Epithelial cell of proximal tubule (primary cell): ENCODE measurements at places on chromosomes 3 and 15. TPM values are rescaled to one million over a fixed set of nuclear protein-coding genes. Genes with fewer than 3 reads are reported as not detected.

CA12 gene
- total RNA-seq = 6.3 and 19.7 TPM in 2 replicates

RYR3 gene
- 0.75 TPM in 1 of 2 replicates, not detected in the other for total RNA-seq

NMNAT3 gene
- total RNA-seq = 1.6 and 2.5 TPM in 2 replicates

SCAANT1 gene
- total RNA-seq = not detected in 2 replicates

VIPR1 gene
- total RNA-seq = 0.43 TPM in 1 of 2 replicates, not detected in the other

MUC20 gene
- total RNA-seq = 9.3 and 11.7 TPM in 2 replicates

CYP8B1 gene
- not detected in 2 replicates for total RNA-seq

ZNF620 gene
- 2.5 and 9.0 TPM in 2 replicates for total RNA-seq

VWA5B2 gene
- not detected in 2 replicates for total RNA-seq

PRC1 gene
- 224 and 251 TPM in 2 replicates for total RNA-seq

TRPM1 gene
- total RNA-seq = not detected in 2 replicates
